ENCODE measurements at places on chromosomes 6 and 20.

- DNase-seq = no peak
Measured at GRCh38 chr20:49603209-49603627, 35.3 kb upstream of the PTGIS start.

GRCh38 chr6:39824030-39824926 is 32.1 kb downstream of the DAAM2 start:
- DNase-seq = no peak

GRCh38 chr20:23566199-23566932 is 1.9 kb downstream of the CST9L start:
- DNase-seq = no peak

DNA sequence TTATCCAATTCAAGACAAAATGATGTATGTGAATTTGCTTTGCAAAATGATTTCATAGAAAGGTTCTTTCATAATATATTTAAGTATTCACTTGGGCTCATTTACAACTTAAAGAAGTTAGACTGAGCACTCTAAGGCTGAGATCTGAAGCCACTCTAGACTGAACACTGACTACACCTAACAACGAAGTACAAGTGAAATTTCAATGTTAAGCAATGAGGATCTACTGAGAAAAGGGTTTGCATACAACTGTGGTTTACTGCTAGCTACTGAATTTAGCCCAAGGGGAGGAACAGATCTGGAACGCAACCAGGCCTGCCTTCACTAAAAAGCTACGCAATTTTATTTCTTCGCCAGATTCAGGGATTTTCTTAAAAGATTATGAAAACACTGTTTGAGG is 106.4 kb downstream of the MBOAT1 start:
- DNase-seq = no peak

DNA sequence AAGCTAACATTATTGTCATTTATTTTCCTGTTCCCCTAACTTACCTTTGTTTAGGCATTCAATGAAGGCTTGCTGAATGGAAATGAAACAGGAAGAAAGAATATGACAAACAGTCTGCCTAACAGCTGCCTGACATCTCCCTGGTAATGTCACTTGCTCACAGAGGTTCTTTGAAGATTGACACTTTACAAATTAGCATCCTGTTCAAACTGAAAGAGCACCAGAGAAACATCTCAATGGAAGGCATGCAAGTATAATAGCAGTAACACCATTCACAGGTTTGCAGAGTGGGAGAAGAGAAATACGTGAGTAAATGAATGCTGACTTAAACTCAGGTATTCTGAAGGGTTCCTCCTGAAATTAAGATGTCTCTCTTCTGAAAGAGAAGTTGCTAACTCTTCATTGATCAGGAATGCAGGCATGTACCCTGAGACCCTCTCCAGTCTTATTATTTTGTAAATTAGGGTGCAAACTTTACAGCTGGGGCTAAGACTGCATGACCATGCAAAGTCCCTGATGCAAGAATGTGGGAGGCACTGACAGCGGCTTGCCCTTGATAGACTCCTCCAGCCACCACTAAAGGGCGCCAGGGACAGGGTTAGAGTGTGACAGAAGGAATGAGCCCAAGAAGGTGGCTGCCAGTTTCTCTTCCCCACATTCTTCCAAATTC is 1.3 kb upstream of the SMLR1 start:
- no peak for DNase-seq

- no peak for DNase-seq
Measured at GRCh38 chr6:52368002-52368401, 6.1 kb downstream of the PAQR8 start.

DNA sequence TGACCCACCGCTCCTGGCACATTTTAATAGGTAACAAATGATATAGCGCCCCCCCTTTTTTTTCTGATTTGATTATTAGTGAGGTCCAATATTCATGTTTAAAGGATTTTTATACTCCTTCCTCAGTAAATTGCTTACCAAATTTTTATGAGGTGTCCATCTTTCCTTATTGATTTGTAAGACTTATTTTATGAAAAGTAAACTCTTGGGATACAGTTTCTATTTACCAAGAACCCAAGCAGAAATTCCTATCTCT is 25.1 kb downstream of the TRIM27 start:
- no peak for DNase-seq

- DNase-seq = peak; percentile 58
Measured at GRCh38 chr20:51404297-51405060, 138.0 kb downstream of the NFATC2 start.

Data from stimulated activated CD8-positive, alpha-beta memory T cell treated with anti-CD3 and anti-CD28 coated beads, Interleukin-7, amount 100 ng/mL, for 1 hour (primary cell).